NCI-H226 (cell line): ENCODE measurements at places on chromosomes 6 and 20.

DNA sequence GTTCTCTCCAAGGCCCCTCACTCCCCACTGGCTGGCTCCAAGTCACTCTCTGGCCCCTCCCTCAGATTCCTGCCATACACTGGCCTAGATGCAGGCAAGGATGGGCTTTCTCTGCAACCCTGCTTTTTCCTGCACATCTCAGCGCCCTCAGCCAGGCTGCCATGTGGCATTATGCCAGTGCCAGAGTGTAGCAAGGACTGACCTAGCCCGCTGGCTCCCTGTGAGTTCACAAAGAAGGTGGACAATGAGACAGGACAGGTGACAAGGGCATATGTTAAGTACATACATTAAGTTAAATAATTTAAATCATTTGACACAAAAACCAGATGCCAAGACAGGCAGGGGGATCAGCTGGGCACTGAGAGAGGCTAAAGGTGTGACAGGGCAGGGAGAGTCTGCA lies 394.6 kb downstream of the ZFAND3 start:
- DNase-seq: no peak

- DNase-seq: no peak
Observed at GRCh38 chr6:133957780-133958242, 4.8 kb downstream of the TBPL1 start.

GRCh38 chr6:126015863-126016262 lies 29.5 kb downstream of the TRMT11 start:
- no peak for DNase-seq

DNA sequence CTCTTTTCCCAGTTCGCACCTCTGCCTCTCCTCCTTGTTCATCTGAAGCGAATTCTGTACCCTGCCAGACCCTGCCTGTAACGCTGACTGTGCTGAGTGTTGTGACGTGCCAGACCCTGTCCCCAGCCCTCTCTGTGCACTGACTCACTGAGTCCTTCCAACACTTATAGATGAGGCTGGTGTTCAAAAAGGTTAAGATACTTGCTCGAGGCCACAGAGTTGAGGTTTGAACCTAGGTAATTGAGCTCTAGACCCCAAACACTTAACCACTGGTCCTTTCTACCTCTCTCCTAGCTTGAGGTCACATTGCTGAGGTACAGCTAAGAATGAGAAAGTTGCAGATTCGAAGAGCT lies 45.7 kb upstream of the NEDD9 start:
- DNase-seq: no peak

DNA sequence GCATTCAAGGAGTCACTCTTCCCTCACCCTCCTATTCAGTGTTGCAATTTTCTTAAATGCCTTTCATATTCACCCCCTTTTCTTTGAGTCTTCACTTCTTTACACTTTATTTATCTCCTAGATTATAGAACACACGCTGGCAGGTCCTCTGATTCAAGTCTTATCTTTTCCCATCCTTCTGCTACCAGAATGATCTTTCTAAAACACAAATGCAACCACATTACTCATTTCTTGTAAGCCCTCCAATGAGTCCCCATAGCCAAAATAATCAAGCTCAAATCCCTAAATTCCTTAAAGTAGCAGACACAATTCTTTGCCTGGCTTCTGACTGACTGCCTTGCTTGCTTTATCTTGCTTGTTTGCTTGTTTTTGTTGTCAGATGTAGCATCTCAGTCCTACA lies 920.0 kb downstream of the TFAP2A start:
- DNase-seq: peak; percentile 65

DNA sequence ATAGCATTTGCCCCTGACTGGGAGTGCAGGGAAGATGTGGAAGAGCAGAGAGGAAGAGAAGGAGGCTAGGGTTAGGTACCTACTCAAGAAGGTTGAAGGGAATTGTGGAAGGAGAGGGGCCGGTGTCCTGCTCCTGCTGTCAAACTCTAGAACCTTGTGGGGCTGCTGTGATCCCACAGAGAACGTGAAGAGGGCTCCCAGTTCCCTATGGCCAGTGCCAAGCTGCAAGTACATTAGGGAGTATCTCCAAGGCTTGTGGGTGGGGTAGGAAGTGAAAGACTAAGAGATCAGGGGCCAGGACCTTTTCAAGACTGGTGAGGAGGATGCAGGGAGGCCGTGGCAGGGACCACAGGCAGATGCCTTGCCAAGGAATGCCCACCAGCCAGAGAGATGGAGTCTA lies 263.4 kb downstream of the CDH26 start:
- no peak for DNase-seq

GRCh38 chr6:148757944-148758480 lies 11.2 kb downstream of the UST start:
- DNase-seq: no peak

DNA sequence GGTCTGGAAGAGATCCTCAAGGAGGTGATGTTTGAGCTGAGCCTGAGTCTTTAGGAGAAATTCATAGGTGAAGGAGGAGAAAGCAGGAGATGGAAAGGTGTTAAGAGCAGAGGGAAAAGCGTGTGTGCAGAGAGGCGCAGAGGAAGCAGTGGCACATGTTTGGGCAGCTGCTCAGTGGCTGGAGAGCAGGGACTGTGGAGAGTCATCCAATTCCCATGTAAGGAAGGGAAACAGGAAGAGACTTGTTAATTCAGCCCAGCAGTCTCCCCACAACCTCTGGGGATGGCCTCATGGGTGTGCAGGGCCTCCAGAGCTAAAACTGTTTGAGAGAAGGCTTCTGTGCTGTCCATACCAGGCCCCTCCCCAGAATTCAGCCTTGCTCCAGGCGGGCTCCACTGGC lies 16.2 kb downstream of the AAR2 start:
- no peak for DNase-seq

DNA sequence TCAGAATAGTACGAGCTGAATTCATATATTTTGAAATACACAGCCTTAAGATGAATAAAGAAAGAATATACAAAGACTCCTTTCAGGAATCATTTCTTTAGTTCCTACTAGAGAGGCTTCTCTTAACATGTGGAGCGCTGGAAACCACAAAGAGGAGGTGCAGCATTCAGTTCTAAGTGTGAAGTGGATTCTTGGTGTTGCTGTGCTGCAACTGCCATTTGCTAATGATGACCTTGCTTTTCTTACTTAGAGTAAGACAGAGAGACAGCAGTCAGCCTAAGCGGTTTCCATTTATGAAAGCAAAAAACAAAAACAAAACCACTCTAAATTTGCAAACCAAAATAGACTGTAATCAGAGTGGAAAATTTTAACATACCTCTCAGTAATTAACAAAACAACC lies 629.0 kb downstream of the EPHA7 start:
- no peak for DNase-seq

- no peak for DNase-seq
Observed at GRCh38 chr6:60671369-60671768, 1614.7 kb downstream of the KHDRBS2 start.

GRCh38 chr6:20589266-20589665 lies 55.0 kb downstream of the CDKAL1 start:
- DNase-seq: no peak

DNA sequence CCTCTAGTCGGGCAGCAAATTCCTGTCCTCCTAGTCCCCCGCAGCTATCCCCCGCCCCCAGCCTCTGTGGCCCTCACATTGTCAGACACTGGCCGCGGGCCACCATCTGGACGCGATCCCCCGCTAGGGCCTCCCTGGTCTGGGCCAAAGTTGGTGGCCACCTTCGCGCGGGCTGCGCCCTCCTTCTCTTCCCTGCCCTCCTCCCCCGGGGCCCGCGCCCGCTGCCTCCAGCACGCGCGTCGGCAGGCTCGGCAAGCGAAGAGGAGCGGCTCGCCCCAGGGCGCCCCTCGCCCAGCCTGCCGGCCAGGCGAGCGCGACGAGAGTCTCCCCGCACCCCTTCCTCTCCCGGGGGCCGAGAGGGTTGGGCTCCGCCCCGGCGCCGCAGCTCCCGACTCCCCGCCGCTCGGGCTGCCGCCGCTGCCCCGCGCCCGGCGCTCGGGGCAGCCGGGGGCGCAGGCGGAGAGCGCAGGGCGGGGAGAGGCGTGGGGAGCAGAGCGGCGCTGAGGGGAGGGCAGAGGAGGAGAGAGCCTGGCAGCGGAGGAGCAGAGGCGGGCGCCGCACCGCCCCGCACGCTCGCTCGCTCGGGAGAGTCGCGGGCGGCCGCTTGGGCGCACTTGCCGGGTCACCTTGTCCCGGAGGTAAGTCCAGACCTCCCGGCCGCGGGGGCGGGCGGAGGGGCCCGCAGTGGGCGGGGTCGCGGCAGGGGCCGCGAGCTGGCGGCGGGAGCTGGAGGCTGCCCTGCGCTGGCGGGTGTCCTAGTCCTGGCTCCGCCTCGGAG lies at the start of gene SYNDIG1:
TSS of gene SYNDIG1 (plus strand) at position 514 of the 778 bp plus-strand sequence. CDS start 73,469 bp downstream, outside the sequence.
- DNase-seq: no peak

- DNase-seq: peak; percentile 97
Observed at GRCh38 chr6:115830895-115831294, 229.8 kb downstream of the FRK start.

DNA sequence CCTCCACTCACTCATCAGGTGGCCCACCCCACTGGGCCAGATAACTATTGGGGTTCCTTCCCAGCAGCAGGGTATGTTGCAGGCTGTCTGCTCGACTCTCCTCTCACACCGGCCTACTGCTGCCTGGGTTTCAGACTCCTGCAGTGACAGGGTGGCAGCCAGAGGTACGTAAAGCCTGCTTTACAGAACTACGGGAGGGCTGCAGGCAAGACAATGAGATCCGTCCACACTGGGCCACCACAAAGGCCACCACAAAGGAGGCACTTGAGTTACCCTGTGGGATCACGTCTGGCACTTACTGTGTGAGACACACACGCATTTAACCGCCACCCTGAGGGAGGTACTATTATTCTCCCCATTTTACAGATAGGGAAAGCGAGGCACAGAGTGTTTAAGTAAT lies 78.5 kb downstream of the NFATC2 start:
- DNase-seq: no peak

DNA sequence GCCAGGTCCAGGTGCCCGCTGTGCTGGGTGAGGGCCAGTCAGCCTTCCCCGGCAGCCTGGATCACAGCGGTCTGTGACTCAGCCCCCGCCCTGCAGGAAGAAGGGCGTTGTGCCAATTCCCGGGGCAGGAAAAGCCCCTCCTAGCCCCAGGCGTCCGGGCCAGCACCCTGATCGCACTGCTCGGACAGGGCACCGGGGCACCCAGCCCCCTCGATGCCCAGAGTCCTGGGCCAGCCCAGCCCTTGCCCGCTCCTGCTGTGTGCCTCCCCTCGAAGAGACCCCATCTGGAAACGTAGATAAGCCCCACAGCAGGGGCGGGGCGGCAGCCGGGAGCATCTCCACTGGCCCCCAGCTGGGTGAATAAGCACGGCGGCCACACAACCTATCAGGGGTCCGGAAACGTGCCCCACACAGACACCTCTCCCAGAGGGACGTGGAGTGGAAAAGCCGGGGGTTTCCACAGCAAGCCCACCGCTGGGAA lies 9.9 kb downstream of the LAMA5 start:
- peak; percentile 81 for DNase-seq

- DNase-seq: no peak
Observed at GRCh38 chr6:37814374-37814773, 5.2 kb upstream of the ZFAND3 start.

GRCh38 chr6:135891710-135892109 lies 40.2 kb downstream of the PDE7B start:
- DNase-seq: no peak

DNA sequence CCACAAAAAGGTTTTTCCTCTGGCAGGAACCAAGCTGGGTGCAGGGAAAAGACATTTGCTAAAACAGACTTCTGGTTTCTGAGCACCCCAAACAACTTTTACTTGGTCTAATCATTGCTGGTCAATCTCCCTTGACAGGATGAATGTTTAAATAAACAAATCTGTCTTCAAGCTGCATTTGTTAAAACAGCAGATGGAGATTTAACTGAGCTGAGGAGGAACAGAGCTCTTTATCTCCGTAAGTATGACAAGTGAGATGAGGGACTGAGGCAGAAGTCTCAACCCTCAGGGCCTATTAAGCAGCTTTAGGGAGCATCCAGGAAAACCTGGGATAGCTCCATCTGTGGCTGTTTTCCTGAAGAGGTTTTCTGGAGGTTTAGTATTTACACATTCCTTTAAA lies 40.6 kb downstream of the NINL start:
- no peak for DNase-seq

DNA sequence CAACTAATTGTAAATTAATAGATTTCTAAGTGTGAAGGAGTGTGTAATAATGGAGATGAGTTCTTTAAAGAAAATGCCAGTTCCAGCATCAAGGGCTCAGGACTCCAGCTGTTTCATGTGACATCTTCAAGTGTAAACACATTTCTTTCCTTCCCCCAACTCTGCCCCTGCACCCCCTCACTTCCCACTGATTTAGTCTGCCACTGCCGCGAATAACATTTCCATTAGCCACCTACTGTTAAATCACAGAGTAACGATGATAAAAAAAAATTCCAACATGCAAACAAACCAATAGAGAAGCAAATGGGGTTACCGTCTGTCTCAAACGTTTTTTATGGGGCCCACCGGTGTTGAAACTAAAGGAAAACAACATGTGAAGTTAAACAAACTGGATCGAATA lies 414.3 kb downstream of the SAMD5 start:
- no peak for DNase-seq

DNA sequence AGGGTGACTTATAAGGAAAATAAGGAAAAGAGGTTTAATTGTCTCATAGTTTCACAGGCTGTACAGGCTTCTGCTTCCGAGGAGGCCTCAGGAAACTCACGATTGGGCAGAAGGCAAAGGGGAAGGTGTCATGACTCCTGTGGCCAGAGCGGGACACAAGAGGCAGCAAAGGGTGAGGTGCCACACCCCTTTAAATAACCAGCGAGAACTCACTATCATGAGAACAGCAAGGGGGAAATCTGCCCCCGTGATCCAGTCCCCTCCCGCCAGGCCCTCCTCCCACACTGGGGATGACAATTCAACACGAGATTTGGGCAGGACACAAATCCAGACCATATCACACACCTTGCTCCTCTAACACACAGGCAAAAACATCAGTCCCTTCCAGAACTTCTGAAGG lies 254.0 kb downstream of the DLL1 start:
- no peak for DNase-seq

GRCh38 chr20:37878835-37879599 lies 23.9 kb upstream of the VSTM2L start:
- DNase-seq: no peak

GRCh38 chr6:47716207-47716606 lies 17.8 kb downstream of the ADGRF4 start:
- no peak for DNase-seq

DNA sequence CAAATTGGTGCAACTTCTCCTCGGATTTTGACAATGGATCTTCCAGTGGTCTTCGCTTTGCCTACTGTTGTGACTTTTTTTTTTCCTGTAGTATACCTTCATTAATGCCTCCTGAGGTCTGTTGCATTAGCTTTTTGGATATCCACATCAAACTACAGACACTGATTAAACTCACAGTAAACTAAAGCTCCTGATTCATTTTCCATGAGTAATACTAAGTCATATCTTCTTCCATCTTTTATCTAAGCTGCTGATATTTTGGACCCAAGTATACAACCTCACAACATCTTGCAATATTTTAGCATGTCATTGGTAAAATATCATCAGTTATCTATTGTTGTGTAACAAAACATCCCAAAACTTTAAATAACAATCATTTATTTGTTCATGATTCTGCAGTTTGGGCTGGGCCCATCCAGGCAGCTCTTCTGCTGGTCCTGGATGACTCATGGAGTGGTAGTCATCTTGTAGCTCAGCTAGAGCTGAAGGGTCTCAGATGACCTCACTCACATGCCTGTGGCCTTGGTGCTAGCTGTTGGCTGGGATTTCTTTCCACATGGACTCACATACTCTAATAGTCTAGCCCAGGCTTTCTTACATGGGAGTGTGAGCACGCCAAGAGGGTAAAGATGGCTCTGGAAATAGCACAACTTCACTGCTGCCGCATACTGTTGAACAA lies 78.3 kb upstream of the SRSF6 start:
- peak; percentile 53 for DNase-seq

GRCh38 chr20:38536310-38536709 lies 44.7 kb upstream of the ADIG start:
- no peak for DNase-seq
